ENCODE measurements at places on chromosomes 7 and 10.

GRCh38 chr7:39501358-39501757 is 64.8 kb upstream of the YAE1 start:
- DNase-seq = no peak

DNA sequence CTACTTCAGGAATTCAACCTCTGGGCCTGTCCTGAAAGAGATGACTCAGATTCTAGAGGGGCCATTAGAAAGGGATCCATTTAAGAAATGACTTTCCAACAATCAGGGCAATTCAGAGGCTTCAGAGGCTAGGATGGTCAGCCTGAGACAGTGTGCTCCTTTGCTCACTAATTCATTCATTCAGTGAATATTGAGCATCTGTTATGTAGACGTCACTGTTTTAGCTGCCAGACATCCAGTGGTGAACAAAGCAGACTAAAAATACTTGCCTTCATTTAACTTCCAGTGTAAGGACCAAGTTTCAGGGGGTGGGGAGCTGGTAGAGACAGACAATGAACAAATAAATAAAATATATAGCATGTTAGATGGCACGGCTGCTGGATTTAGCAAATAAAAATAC is 1.6 kb downstream of the KIAA1217 start:
- DNase-seq = no peak

DNA sequence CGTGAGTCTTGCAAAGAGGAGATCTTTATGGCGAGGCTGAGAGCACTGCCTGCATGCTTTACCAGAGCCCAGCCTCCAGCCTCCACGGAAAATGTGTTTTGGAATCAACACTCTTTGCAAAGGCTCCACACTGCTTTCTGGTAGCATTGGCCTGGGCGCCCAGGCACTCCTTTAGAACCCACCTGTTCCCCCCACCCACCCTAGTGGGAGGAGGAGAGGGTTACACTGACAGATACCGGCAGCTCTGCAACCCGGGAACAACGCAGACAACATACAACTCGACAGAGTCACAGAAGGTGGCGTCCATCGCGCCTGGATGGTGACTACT is 5.5 kb upstream of the MNX1 start:
- no peak for DNase-seq

DNA sequence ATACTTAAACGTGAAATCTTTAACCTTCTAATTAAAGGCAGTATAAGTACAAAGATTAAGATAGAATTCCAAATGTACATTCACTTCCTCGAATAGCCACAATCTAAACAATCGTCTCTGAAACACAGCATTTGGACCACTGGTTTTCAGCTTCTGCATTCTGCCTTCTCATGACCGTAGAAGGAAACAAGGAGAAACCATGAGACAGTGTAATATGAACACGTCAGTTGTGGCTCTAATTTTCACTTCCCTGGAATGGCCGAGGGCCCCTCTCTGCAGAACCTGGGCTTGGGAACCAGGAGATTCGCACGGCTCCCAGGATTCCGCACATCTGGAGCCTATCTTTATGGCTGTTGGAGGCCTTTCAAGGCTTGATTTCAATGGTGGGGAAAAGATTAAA is 189.3 kb downstream of the KLF6 start:
- no peak for DNase-seq

DNA sequence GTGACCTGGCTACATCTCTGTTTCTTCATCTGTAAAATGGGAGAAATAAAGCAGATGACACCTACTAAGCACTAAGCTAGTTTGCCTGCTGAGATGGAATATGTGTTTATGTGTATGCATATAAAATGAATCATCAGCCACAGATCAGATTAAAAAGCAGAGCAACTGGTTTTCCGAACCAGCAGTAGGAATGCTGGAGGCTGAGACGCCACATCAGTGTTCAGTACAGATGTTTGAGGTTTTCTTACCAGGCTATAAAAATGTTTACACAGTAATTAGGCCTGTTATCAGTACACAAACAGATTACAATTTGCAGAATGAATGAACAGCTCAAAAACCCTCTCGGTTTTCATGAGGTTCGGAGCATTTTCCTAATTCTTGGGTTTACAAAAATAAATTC is 85.8 kb downstream of the CALN1 start:
- DNase-seq = no peak

GRCh38 chr10:19767876-19768275 is 48.4 kb upstream of the PLXDC2 start:
- DNase-seq = no peak

DNA sequence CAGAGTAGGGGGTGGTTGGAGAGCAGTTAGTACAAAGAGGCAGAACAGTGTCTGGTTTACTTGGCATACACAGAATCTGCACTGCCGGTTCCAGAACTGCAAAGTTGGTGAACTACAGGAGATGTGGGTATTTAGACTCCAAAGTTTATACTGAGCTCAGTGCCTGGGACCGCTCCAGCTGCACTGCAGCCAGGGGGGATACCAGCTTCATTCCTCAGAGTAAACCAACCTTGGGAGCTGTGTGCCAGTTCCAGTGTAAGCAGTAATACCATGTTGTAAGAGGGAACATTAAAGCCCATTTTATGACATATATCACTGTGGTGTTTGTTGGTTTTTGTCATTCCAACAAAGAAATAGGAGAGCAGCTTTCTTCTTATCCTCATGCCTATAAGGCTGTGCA is 23.4 kb downstream of the LOXL4 start:
- no peak for DNase-seq

GRCh38 chr7:41830271-41830670 is 127.4 kb upstream of the INHBA start:
- no peak for DNase-seq

DNA sequence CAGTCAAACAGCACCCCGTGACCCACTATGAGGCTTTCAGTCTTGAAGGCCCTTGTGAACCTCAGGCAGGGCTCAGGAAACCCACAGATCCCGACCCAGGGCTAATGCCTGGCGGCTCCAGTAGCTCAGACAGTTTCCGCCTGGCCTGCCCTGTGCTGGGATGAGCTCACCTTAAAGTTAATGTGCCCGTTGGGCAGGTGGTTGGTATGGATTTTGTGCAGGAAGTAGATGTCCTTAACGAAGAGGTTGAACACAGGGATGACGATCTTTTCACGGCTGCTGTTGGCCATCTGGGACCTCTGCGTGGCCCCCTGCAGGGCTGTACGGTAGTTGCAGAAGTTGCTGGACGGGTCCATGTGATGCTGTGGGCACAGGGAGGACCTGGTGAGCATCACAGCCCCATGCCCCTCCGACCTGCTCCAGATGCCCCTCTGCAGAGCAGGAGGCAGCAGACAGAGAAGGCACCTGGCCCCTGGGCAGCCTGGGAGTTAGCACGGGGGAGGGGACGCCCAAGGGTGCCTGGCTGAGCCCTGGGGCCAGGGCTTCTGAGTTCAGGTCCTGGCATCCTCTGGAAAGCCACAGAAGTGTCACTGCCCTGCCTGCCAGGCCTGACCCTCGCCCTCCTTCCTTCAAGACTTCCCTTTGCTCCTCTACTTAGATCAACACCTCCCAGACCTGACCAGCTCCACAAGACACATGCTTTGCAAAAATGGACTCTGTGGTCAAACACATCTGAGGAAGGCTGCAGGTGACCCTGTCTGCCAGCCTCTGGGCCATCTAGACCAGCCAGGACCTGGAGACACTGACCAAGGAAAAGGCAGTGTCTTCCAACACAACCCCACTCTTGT is 59.8 kb downstream of the CSGALNACT2 start:
- DNase-seq = no peak

- DNase-seq = no peak
These were observed 21.6 kb downstream of the MEST start for GRCh38 chr7:130513447-130513846.

DNA sequence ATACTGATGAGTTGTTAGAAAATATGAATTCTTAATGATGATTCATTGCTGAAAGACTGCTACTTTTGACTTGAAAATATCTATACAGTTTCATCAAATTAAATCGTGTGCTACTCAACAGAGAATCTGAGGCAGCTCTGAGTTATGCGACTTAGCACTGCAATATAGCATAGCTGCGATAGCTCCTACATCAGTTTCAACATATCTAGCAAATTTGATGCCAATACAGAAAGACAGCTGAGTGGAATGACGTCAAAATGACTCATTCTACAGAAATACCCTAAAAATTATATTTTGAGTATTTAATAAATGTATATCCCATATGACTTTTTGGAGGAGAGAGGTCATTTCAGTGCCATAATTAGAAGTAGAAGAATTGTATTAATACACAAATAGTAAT is 1.1 kb upstream of the TARP start:
- no peak for DNase-seq

GRCh38 chr7:116998567-116999175 is 45.4 kb downstream of the ST7 start:
- no peak for DNase-seq

DNA sequence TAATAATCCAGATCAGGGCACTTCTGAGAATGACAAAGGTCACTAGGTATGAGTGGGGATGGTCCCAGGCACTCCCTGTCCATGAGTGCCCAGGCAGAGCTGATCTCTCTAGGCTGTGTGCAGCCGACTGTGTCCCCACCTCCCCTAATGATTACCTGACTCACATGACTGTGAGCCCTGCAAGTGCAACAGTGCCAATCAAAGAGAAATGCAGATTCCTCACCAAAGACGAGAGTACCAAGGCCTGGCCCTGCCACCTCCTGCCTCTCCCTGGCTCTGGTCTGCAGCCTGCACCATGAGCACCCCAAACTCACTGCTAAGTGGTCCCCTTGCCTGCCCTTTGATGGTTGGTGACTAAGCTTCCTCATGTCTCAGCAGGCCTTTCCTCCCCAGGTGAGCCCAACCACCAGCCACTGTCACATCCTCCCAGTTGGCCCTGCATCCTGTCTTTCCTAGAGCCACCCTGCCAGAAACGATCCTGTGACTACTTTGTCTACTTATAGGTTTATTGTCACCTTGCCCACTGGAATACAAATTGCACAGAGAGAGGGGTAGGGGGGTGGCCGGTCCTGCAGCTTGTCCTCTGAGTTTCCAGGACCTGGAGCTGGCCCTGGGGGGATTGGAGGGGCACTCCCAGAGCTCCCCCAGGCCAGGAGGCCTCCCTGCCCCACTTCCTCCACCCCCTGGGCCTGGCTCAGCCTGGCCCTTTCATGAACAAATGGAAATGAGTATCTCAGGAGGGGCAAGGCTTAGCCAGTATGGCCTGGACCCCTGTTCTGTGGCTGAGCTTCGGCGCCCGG is 22.4 kb upstream of the GDF10 start:
- no peak for DNase-seq

DNA sequence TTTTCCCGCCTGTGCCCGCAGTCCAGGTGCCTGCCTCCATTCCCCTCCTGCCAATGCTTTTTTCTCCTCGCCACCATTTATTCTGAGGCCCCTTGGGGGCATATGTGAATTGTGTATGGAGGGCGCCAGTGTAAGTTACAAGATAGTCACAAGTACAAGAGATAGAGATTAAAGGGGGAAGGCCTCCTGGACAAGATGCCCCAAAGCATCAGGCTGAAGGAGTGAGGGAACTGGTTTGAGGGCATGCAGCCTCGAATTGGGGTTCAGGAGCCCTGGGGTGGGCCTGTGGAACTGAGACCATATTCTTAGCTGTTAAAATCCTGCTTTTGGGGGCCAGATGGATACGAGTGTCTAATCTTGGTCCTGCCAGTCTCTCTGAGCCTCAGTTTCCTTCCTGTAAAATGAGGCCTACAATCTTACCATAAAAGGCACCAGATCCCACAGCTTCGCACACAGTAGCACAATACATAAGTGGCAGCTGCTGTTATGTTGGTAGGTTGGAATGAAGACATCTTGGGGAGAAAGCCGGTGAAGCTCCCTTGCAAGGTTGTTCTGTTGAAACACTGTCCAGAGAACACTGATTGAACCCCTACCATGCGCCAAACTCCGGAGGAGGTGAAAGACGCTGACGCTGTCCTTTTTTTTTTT is 545 bp upstream of the COMTD1 start:
- DNase-seq = no peak

DNA sequence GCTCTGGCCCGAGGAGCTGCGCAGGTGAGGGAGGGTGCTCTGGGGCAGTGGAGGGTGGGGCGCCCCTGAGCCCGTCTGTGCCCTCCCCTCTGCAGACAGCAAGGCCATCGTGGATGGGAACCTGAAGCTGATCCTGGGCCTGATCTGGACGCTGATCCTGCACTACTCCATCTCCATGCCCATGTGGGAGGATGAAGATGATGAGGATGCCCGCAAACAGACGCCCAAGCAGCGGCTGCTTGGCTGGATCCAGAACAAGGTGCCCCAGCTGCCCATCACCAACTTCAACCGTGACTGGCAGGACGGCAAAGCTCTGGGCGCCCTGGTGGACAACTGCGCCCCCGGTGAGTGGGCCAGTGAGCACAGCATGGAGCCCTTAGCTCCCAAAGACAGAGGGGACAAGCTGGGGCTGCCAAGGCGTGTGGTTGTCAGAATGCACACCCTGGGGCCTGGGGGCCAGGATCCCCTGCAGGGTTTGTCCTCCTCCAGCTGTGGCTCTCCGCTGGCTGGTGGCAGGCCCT is 5.1 kb downstream of the FLNC start:
- no peak for DNase-seq

DNA sequence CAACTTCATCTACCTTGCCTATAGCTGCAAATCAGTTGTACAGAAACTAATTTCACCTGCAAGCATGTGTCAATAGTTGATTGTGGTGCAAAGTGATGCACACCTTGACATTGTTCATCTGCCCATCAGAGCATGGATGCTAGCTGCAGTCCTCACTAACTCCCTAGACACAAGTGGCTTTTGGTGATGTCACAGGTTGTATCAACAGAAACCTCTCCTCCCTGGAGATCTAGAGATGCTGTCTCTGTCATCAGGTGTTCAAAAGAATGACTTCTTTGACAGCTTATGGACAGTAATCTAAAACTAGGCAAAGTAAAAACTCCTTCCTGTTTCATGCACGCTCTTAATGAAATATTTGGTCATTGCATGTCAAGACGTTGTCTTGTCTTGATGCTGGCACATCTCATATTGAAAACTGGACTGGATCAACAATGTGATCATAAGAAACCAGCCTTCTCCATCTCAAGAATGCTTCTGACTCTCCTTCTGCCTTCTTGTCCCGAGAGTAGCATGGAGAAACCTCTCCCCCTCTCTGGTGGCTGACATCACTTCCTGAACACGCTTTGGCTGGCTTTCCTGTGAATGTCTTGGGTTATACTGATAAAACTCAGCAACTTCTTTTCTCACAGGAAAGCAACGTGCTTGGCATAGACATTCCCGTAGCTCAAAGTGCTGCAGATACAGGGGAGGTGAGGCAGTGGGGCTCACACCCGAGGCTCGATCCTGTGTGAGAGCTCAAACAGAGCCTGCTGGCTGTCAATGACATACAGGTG is 176.2 kb upstream of the CDCA7L start:
- no peak for DNase-seq

- peak; percentile 43 for DNase-seq
These were observed 3.9 kb upstream of the IQUB start for GRCh38 chr7:123538189-123538714.

GRCh38 chr7:51220226-51220625 is 96.4 kb downstream of the COBL start:
- no peak for DNase-seq
